ENCODE measurements at places on chromosomes 7 and 10. TPM values are rescaled to one million over a fixed set of nuclear protein-coding genes. Genes with fewer than 3 reads are reported as not detected.

- no peak for DNase-seq
- H3K36me3 ChIP-seq = no peaks in the 10 kb centered on the region
- no peak overlapping the region for H3K4me3 ChIP-seq
- no peak overlapping the region for H3K27ac ChIP-seq
These were observed 86.0 kb downstream of the SLC37A3 start for GRCh38 chr7:140312141-140312846.

Gene ZNF804B
- not detected for total RNA-seq

Gene C7orf57
- total RNA-seq = 0.76 TPM

DNA sequence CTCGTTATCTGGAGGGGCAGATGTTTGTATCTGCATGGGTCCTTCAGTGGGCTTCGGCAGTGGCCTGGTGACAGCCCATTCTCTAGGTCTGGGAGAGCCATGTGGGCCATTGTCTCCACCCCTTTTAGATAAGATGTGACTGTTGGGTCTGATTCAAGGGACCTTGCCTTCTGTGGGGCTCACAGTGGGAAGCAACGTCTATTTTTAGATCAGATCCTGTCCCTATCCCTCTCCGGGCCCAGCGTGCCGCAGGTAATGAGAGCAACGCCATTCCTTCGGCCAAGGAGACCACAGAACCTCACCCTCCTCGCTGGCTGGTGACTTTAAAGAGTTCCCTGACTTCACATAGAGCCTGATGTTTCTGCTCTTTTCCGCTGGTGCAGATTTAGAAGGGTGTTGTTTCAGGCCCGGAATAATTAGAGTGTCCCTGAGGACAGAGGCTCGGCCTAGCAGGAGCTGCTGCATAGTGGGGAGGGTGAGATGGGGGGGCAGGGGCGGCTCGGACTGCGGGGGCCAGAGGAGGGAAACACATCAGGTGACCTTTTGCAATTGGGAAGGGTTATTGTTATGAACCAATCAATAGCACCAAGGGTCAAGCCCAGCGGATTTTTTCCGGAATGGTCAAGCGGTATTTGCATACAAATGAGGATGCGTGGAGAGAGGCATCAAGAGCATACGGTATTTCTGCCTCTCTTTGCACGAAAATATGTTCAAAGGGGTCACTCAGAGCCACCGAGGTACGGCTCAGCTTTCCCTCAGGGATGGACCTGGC lies 503.0 kb upstream of the FOXK1 start:
- no peak overlapping the region for H3K27ac ChIP-seq
- no peak for DNase-seq
- H3K36me3 ChIP-seq = no peaks in the 10 kb centered on the region
- H3K4me1 ChIP-seq = no peaks in the 10 kb centered on the region
- H3K4me3 ChIP-seq = no peak overlapping the region
- no peaks in the 10 kb centered on the region for H3K27me3 ChIP-seq

- no peaks in the 10 kb centered on the region for H3K4me1 ChIP-seq
- H3K27me3 ChIP-seq = no peaks in the 10 kb centered on the region
- no peak overlapping the region for H3K4me3 ChIP-seq
- no peak for DNase-seq
- H3K27ac ChIP-seq = no peak overlapping the region
These were observed 717.8 kb downstream of the SORCS3 start for GRCh38 chr10:105358911-105359310.
